ENCODE measurements at places on chromosomes 6 and 20.

DNA sequence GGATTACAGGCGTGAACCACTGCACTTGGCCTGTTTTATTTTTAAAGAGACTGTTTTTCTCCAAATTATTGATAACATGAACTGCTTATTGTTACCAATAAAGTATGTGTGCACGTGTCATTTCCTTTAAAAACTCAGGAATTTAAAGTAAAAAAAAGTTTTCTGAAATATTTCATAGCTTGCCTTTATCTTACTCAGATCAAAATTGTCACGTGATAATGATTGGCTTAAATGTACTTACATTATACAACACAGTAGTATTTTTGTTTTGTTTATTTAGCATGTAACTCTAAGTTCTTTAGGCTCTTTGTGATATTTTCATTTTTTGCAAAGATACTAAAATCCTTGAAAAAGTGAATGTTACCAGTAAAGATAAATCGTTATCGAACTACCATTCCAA lies 174.1 kb downstream of the ZFAND3 start:
- DNase-seq = no peak

GRCh38 chr20:3330046-3330741 lies 77.3 kb downstream of the DNAAF9 start:
- no peak for DNase-seq

GRCh38 chr6:29791786-29792122 lies 35.9 kb upstream of the HLA-G start:
- no peak for DNase-seq

GRCh38 chr6:37634238-37634826 lies 63.4 kb downstream of the MDGA1 start:
- DNase-seq = no peak

DNA sequence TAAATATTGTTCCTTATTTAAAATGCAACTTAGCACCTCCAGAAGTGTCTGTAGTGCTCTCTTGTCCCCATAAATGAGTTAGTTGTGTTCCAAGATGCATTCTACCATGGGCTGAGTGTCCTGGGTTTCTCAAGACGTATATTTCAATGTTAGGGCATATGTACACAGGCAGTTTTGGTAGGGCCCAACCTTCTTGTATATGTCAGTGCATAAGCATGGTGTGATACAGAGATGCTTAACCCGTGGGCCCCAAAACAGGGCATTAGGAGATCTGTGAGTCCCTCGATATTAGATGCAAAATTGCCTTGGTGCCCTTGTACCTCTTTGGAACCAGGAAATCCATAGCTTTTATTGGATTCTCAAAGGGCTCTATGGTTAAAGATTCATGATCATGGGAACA lies 91.5 kb upstream of the HIVEP1 start:
- DNase-seq = no peak

GRCh38 chr6:44800171-44800783 lies 412.8 kb downstream of the CDC5L start:
- no peak for DNase-seq

DNA sequence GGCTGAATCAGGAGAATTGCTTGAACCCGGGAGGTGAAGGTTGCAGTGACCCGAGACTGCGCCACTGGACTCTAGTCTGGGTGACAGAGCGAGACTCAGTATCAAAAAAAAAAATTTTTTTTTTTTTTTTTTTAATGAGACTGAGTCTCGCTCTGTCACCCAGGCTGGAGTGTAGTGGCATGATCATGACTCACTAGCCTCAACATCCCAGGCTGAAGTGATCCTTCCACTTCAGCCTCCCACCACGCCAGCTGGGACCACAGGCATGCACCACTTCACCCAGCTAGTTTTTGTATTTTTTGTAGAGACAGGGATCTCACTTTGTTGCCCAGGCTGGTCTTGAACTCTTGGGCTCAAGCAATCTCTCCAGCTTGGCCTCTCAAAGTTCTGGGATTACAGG lies 53.3 kb downstream of the MYO6 start:
- DNase-seq = no peak

- no peak for DNase-seq
Measured at GRCh38 chr6:76351275-76351674, 278.8 kb upstream of the IMPG1 start.

GRCh38 chr6:152605342-152605741 lies 31.8 kb downstream of the SYNE1 start:
- DNase-seq = no peak

GRCh38 chr20:53934421-53935343 lies 135.7 kb downstream of the BCAS1 start:
- DNase-seq = no peak

- no peak for DNase-seq
Measured at GRCh38 chr6:39800034-39801032, 8.2 kb downstream of the DAAM2 start.

DNA sequence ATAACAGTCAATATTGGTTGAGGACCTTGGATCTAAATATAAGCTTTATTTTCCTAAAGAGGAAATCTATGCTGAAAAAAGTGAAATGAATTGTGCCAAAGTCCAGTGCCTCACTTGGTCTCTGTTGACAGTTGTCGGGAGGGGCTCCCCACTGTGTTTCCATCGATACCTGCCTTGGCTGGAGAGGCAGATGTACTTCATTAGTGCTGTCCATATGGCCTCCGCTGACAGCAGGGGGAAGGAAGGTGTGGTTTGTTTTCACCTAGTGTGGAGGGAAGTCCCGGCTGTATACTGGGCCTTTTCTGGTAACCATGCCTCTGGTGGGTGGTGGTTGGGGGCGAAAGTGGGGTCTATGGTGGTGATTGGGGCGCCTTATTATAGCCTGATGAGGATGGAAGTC lies 42.7 kb downstream of the CD2AP start:
- DNase-seq = no peak

DNA sequence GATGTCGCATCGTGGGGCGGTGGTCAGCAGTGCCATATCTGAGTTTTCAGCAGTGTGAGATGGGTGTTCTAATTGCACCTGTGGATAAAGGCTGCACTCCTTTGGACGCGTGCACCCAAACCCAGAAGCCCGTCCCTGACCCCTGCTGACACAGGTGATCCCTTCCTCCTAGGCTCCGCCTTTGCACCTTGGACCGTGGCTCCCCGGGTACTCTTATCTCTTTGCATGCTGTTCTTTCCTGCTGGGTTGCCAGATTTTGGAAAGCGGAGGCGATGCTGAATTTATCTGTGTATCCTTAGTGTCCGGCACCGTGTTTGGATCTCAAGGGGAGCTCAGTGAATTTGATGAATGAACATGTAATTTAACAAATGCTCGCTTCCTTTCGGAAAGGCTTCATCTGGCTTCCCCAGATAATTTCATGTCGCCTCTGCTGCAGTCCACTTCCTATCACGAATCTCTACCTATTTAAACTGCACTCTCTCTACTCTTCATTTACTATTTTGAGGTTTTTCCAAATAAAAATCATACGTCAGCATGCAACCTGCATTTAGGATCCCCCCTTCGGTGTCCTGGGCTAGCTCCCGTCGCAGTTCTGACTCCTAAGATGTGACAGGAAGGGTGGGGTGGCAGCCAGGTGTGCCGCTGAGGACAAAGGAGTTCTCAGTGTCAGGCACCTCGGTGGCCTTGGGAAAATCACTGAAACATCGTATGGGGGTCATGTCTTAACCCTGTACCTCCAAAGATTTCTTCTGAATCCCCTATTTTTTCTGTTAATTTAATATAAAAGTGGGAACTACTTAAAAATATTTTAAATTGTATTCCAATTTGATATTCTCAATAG lies 753 bp upstream of the PERP start:
- peak; percentile 6 for DNase-seq

- DNase-seq = peak; percentile 69
Measured at GRCh38 chr6:26216886-26217713, 129.9 kb downstream of the HFE start.

- DNase-seq = no peak
Measured at GRCh38 chr20:47785311-47785853, at the start of gene SULF2. Gene SULF2 (minus strand): TSS chr20:47785481. CDS start chr20:47757363, 28,118 bp downstream.

GRCh38 chr20:5118220-5119142 lies 1.3 kb downstream of the PCNA start:
- DNase-seq = no peak

DNA sequence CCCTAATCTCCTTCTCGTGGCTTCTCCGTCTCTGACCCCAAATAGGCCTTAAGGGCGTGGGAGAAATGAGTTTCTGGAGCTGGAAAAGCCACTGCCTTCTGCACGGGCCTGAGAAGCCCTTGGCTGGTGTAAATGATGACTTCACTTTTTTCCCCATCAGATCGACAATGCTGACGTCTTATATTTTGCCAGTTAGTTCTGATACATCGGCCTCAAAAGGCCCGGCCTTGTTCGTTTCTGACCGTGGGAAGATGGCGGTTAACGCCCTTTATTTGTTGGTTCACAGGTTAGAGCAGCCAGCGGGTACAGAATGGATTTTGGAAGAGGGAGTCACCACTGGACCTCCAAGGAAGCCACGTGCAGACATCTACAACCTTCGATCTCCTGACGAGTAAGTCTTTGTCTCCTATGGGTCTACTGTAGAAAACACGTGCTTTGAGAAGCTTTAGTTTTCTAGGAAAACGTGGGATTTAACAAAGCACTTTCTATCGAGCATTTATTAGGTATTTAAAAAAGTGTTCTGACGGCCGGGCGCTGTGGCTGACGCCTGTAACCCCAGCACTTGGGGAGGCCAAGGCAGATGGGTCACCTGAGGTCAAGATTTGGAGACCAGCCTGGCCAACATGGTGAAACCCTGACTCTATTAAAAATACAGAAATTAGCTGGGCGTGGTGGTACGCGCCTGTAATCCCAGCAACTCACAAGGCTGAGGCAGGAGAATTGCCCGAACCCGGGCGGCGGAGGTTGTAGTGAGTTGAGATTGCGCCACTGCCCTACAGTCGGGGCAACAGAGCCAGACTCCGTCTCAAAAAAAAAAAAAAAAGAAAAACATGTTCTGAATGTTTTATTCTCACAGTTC lies 1.2 kb upstream of the ZNFX1 start:
- no peak for DNase-seq

- DNase-seq = no peak
Measured at GRCh38 chr6:91812596-91813274, 1225.9 kb upstream of the MAP3K7 start.

- no peak for DNase-seq
Measured at GRCh38 chr6:116884530-116884929, 7.5 kb downstream of the RFX6 start.

GRCh38 chr20:34199183-34199582 lies 42.0 kb upstream of the ASIP start:
- no peak for DNase-seq

DNA sequence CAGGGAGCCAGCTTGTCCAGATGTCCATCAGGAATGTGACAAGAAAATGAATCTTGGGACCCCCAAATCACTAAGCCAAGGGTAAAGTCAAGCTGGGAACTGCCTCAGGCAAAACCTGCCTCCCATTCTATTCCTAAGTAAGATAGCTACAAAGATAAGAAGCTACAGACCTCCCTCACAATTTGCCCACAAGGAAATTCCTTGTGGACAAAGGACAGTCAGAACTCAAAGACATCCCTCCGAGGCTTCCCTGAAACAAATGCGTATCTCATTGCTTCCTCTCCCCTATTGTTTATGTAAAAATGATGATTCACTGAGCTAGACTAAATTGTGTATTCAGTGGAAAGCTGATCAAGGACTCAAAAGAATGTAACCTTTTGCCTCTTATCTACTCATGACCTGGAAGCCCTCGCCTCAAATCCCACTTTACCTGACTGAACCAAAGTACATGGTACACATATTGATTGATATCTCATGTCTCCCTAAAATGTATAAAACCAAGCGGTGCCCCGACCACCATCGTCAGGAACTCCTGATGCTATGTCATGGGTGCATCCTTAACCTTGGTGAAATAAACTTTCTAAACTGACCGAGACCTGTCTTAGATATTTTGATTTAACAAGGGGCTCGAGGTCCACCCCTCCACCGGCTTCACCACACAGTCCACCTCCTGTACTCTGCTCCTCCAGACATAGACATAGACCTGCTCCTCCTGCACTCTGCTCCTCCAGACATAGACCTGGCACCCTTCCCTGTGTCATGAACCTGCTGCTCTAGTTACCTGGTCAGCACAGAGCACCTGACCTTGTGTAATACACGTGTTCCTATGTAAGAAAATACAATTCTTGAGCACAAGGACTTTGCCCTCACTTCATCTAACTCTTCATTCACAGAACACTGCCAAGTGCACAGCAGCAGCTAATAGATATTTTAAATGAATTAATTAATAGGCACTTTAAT lies 81.4 kb downstream of the WDR27 start:
- DNase-seq = no peak

- no peak for DNase-seq
Measured at GRCh38 chr20:36917240-36917639, 34.3 kb downstream of the SAMHD1 start.

DNA sequence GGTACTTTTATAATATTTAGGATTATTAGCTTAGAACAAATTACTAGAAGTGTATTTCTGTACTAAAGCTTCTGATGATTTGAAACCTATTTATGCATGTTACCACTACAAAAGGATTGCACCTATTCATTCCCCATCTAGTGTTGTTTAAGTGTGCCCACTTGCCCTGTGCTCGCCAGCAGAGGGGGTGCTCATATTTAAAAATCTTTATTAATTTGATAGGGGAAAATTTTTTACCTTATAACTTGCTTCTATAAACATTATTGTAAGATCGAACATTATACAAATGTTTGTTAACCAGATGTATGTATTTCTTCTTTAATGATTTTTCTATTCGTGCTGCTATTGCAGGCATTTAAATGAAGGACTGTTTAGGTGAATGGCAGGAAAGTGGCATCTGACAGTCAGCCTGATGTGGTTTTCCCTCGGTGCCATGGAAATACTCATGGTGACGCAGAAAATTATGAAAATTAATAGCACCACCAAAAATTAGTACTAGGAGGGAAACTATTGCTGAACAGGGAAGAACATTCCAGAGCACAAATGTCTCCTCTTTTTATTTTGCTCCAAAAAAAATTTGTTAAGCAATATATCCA lies 44.1 kb upstream of the FNDC1 start:
- DNase-seq = no peak

DNA sequence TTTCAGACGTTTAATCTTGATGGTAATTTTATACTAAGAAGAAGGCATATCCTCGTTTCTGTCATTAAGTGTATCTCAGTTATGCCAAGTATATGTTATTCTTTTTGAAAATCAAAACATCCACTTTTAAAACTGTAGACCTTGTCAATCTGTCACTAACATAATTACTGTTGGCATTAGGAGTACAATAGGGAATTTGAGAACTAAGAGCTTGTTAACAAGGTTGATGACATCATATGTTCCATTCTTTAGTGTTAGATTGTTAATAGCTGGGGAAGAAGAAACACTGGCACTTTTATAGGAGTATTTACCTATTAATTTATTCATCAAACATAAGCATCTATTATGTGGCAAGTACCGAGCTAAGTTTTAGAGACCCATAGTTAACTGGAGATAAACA lies 76.2 kb downstream of the MAP3K4 start:
- no peak for DNase-seq

- DNase-seq = no peak
Measured at GRCh38 chr6:152146385-152146784, 338.9 kb downstream of the ESR1 start.
